T-helper 2 cell treated with Interferon-gamma antibody and Interleukin-4, amounts not matched to agents 100 ng/mL and 5 ng/mL, for 36 hours (primary cell): ENCODE measurements at places on chromosomes 13 and 19. TPM values are rescaled to one million over a fixed set of nuclear protein-coding genes. Genes with fewer than 3 reads are reported as not detected.

The OR2Z1 gene
- not detected in 2 replicates for total RNA-seq

The CLDND2 gene
- 5.1 and 5.7 TPM in 2 replicates for total RNA-seq

The LPAR6 gene
- total RNA-seq, result 29.8 and 30.3 TPM in 2 replicates

The KIR3DL1 gene
- not detected in 2 replicates for total RNA-seq

The IQCN gene
- total RNA-seq, result 4.9 and 5.4 TPM in 2 replicates

The ZNF431 gene
- total RNA-seq, result 21.5 and 23.5 TPM in 2 replicates

The NCAN gene
- total RNA-seq, result 0.48 TPM in 1 of 2 replicates, not detected in the other

The FBXO17 gene
- not detected in 2 replicates for total RNA-seq
